ENCODE measurements at places on chromosomes 6 and 20. TPM values are rescaled to one million over a fixed set of nuclear protein-coding genes. Genes with fewer than 3 reads are reported as not detected.
A peak's percentile ranks its signal among the peaks of the same experiment; 100 is the strongest.

The NKX2-4 gene
- total RNA-seq: not detected

The CITED2 gene
- total RNA-seq: 333 TPM

The SNX21 gene
- 98.2 TPM for total RNA-seq

The GABRR2 gene
- not detected for total RNA-seq

The ZBTB22 gene
- total RNA-seq: 26.5 TPM

DNA sequence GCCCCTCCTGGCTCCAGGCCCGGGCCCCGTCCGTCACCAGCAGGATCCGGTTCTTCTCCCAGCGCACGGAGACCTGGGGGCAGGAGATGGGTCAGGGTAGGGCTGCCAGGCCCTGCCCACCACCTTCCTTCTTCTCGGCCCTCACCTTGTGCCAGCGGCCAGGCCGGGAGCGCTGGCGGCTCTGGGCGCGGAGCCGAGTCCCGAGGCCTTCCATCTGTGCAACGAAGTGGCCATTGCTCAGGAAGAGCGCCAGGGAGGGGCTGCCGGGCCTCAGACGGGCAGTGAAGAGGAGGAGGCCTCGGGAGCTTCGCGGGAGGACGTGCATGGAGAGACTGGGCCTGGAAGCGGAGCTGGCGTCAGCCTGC, 7.9 kb downstream of the ADRM1 start:
- H3K4me1 ChIP-seq: peaks cover 15% of the 10 kb centered on the region
- no peak for DNase-seq
- H3K27ac ChIP-seq: no peak overlapping the region
- no peak overlapping the region for H3K4me3 ChIP-seq
- H3K27me3 ChIP-seq: no peaks in the 10 kb centered on the region
- H3K36me3 ChIP-seq: peaks cover 90% of the 10 kb centered on the region

DNA sequence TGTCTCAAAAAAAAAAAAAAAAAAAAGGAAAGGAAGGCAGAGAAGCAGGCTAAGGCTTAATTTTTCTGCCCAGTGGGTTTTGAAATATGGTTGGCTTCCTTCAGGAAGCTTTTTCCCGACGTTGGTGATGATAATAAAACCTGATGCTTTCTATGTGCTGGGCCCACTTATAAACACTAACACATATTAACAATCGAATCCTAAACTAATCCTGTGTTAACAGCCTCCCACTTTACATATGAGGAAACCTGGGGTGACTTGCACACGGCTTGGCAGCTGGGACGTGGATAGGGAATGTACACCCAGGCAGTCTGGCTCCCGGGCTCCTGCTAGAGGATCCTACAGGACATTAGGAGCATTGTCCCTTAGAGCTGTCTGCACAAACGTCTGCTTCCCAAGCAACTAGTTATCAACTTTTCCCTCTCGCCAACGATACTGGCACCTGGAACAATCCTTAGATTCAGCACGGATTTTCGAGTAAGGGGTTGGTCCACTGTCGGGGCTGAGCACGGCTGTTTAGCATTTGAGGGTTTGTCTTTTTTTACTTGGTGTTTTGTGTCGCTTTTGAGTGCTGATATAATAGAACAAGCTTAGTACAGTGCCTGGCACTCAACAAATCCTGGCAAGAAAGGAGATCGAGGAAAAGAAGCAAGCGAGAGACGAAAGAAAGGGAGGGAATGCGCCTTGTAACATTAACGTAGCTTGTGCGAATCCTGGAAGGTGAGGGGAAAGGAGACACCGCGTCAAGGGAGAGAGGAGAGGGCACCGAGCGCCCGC, 622 bp upstream of the KIZ start:
- H3K27me3 ChIP-seq: no peaks in the 10 kb centered on the region
- peaks cover 6% of the 10 kb centered on the region for H3K4me1 ChIP-seq
- peak overlapping the region; percentile 87 for H3K27ac ChIP-seq
- H3K4me3 ChIP-seq: no peak overlapping the region
- H3K36me3 ChIP-seq: no peaks in the 10 kb centered on the region

GRCh38 chr6:144722925-144723324, 437.8 kb downstream of the UTRN start:
- no peaks in the 10 kb centered on the region for H3K36me3 ChIP-seq
- H3K4me3 ChIP-seq: no peak overlapping the region
- H3K27ac ChIP-seq: no peak overlapping the region

DNA sequence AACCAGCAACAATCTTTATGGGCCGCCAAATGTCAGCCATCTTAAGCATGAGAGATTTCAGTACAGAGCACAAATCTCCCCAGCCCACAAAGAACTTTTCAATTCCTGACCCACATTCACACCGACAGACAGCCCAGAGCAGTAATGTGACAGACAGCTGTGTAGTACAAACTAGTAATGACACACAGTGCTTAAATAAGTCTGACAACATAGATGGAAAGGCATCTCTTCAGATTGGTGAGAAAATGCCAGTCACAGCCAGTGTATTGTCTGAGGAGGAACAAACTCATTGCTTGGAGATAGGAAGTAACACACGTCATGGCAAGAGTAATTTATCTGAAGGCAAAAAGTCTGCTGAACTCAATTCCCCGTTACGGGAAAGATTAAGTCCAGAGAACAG, 36.0 kb downstream of the KIZ start:
- H3K36me3 ChIP-seq: peaks cover 8% of the 10 kb centered on the region
- H3K27me3 ChIP-seq: no peaks in the 10 kb centered on the region
- H3K4me3 ChIP-seq: no peak overlapping the region
- H3K4me1 ChIP-seq: no peaks in the 10 kb centered on the region
- no peak for DNase-seq
- no peak overlapping the region for H3K27ac ChIP-seq

DNA sequence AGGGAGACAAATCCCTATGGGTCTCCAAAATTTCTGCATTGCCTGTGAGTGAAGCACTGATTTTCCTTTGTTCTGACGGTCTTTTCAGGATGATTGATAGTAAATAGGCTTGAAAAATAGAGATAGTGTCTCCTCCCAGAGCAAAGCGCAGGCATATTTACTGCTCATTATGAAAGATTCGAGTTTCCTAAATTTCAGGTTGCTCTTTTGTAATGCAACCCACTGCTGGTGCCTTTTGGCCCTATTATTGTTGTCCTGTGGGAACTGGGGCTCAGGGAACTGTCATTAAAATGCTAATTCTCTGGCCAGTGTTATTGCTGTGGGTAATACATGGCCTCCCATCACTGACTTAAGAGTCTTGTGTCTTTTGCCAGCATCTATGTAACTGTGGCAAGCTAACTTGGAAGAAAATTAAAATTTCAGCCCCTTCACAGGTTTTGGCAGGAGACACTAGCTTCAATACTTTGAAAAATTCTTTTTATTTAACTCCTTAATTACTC, 754.1 kb upstream of the MAP3K7 start:
- H3K36me3 ChIP-seq: no peaks in the 10 kb centered on the region
- no peak overlapping the region for H3K4me3 ChIP-seq
- no peak overlapping the region for H3K27ac ChIP-seq
- DNase-seq: no peak
- H3K4me1 ChIP-seq: no peaks in the 10 kb centered on the region

DNA sequence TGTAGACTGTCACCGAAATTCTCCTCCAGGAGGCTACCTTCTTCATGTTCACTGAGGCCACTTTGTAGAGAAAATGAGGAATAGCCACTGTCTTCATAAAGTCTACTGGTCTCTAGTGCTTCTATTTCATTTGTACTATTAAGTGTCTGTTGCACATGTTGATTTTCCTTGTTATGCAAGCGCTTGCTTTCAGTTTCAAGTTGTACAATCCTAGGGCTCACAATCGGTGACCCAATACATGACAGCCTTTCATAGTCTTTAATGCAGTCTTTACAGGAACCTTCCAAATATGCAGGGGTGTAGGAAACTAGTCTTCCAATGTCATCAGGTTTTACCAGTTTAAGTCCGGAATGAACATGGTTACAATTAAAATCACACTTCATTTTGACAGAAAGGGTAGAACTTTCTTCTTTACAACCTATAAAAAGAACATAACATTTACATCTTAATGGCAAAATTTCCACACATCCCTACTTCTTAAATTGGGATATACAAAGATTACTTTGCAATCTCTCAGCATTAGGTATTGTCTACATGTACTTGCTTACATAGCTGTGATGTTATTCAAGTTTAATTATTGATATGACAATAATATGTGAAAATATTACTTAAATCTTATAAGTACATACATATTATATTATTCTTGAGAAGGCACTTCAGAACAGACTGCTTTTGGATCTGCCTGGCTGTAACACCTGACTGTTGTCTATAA, 7.5 kb downstream of the FBXO5 start:
- peaks cover 26% of the 10 kb centered on the region for H3K36me3 ChIP-seq
- H3K27me3 ChIP-seq: no peaks in the 10 kb centered on the region

DNA sequence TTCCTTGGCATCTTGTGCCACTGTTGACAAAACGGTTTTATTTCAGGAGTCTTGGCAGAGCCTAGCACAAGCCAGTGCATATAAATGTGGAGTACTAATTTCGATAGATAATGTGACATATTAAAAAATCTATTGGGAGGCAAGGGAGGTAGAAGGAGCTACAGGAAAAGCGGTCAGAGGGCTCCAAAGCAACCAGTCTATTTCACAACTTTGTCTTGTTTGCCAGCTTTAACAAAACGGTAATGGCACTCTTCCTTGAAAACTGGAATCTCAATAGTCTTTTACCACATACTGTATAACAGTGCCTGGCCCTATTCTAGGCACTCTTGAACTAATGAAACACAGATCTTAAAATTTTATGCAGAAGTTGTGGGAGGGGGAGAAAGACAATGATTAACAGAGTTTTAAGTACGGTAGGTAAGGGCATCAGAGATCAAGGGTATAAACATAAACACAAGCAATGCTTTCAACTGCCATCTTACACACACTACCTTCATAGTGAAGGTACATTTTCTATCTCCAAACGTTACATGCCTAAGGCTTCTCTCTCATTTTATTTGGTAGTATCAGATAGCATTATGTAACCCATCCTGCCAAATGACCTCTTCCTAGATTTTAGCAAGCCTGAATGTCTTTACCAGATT, 33.5 kb upstream of the SYNCRIP start:
- no peaks in the 10 kb centered on the region for H3K36me3 ChIP-seq
- H3K27me3 ChIP-seq: no peaks in the 10 kb centered on the region
- no peak overlapping the region for H3K4me3 ChIP-seq
- DNase-seq: no peak
- peak overlapping the region; percentile 64 for H3K27ac ChIP-seq

- DNase-seq: no peak
- no peak overlapping the region for H3K27ac ChIP-seq
- no peaks in the 10 kb centered on the region for H3K4me1 ChIP-seq
- no peaks in the 10 kb centered on the region for H3K36me3 ChIP-seq
Measured at GRCh38 chr6:63858691-63859090, 223.1 kb downstream of the PHF3 start.

GRCh38 chr20:62360854-62361798, 6.0 kb downstream of the LAMA5 start:
- H3K36me3 ChIP-seq: no peaks in the 10 kb centered on the region
- no peak overlapping the region for H3K4me3 ChIP-seq
- no peak overlapping the region for H3K27ac ChIP-seq
- H3K4me1 ChIP-seq: peaks cover 53% of the 10 kb centered on the region
- peak; percentile 32 for DNase-seq

All from adrenal gland (tissue), 19 donors.